ENCODE measurements at places on chromosomes 1 and 21. TPM values are rescaled to one million over a fixed set of nuclear protein-coding genes. Genes with fewer than 3 reads are reported as not detected.

MKNK1 gene
- total RNA-seq, result 24.6 TPM

IL22RA1 gene
- 0.17 TPM for total RNA-seq

WNT3A gene
- total RNA-seq, result not detected

OR2T35 gene
- not detected for total RNA-seq

GBP2 gene
- 47.7 TPM for total RNA-seq
